ENCODE measurements at places on chromosomes 2 and 18. TPM values are rescaled to one million over a fixed set of nuclear protein-coding genes. Genes with fewer than 3 reads are reported as not detected.

DNA sequence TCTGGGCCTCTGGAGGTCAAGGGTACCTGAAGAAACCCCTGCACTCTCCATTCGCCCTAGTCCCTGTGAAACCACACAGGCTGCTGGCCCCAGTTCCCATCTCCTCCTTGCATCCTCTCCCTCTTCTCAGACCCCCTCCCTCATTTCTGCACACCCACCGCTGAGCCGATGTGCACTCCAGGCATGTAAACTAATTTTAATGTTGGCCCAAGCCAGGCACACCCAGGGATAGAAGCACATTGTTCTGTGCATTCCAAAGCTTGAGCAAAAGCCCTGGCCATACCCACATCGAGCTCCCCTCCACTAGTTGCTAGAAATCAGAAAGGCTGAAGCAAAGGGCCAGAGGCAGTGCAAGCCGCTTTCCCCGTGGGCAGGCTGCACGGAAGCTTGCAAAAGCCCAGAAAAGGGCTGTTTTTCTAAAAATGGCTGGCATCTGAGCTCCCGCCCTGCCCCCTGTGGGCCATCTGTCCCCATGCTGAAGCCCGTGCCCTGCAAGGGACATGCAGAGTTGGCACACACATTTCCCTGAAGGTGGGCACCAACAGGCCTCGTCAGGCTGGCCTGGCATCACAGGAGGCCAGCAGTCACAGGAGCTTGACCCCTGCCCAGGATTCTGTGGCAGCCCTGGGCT is 181.6 kb downstream of the SMAD7 start:
- no peak for DNase-seq

TRABD2A gene
- 3.0 TPM for total RNA-seq

BUB1 gene
- total RNA-seq = 29.0 TPM

- DNase-seq = peak; percentile 14
Observed at GRCh38 chr2:136645236-136645828, 120.0 kb upstream of the THSD7B start.

DNA sequence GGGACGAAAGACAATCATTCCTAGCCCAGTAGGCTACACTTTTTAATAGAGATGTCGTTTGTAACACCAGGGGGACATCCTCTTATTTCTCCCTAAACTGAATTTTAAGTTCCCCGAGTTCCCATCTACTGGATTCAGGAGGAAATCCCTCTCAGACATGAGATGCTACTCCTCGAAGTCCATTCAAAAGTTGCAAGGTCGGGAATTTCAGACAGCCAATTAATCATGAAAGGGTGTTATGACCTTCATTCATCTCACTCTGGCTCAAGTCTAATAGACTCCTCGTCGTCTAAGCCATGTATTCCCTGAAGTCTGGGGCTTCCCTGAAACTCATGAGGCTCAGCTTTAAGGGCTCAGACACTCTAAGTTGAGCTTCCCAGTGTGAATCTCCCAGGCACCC is 1.2 kb upstream of the DSC3 start:
- DNase-seq = no peak

DNA sequence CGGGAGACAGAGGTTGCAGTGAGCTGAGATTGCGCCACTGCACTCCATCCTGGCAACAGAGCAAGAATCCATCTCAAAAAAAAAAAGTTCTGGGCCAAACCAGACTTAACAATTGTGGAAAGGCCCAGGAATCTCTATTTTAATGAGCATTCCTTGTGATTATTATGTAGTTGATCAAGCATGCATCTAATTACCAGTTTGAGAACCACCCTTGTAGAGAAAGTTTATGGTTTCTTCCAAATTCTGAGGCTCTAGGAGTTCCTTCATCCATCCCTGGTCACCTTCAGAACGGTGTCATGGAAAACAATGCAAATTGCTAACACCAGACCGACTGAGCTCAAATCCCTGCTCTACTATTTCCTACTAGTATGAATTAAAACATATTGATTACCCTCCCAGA is 246.3 kb upstream of the KLHL29 start:
- DNase-seq = no peak

CD226 gene
- total RNA-seq = not detected

SLC4A5 gene
- 6.7 TPM for total RNA-seq

- DNase-seq = no peak
Observed at GRCh38 chr2:3712424-3712823, 9.0 kb downstream of the DCDC2C start.

STPG4 gene
- total RNA-seq = not detected
